ENCODE measurements at places on chromosomes 7 and 10.

GRCh38 chr7:51455513-51455912, 138.9 kb upstream of the COBL start:
- DNase-seq, result no peak

DNA sequence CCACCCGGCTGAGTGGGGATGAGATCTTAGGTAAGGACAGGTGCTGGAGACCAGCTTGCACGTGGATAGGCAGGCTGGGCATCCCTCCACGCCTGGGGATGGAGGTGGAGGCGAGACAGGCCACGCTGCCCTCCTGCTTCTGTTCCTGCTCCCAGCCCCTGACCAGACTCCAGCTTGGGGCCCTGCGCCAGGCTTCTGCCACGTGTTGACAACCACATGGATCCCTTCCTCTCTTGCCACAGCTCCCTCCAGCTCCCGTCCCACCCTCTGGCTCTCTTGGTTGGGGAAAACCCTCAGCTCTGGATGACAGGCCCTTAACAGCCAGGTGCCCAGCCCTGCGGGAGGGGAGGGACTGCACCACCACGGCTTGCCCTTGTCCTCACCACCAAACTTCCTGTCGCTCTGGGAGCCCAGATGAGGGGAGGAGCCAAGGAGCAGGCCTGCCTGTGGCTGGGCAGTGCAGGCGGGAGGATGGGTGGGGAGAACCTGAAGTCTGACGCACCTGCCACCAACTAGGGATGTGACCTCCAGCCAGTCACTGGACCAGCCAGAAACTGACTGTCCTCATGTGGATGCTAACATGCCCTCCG, 36.0 kb downstream of the KCNH2 start:
- DNase-seq, result no peak

- no peak for DNase-seq
Observed at GRCh38 chr10:77836299-77836820, 90.2 kb downstream of the DLG5 start.

DNA sequence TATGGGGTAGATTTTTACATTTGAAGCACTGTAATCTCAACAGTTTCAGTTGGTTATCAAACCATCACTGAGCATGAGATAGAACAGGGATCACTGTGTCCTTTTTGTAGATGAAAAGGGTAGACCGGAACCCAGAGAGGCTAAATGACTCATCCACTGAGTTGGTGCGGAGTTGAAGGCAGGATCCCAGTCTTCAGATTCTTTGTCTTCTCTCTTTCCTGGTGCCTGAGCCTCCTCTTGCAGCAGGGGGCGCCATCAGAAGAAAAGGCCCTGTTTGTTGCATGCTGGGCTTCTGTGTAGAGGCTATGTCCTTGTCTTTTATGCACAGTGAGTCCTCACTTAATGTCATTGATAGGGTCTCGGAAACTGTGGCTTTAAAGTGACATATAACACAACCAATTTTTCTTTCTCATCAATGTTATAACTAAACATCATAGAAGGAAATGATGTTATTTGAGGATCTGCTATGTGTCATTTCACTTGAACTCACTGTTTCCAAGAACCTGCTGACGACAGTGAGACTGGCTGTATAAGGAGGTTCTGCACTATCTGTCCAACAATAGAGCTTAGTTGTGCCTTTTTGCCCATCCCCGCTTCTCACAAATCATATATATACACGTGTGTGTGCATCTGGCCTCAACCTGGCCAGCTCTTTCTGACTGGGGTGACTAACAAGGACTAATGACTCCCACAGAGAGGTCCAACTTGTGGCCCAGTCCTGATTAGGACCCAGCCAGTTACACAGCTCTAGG, 14.3 kb downstream of the ZNF282 start:
- DNase-seq, result peak; percentile 96

DNA sequence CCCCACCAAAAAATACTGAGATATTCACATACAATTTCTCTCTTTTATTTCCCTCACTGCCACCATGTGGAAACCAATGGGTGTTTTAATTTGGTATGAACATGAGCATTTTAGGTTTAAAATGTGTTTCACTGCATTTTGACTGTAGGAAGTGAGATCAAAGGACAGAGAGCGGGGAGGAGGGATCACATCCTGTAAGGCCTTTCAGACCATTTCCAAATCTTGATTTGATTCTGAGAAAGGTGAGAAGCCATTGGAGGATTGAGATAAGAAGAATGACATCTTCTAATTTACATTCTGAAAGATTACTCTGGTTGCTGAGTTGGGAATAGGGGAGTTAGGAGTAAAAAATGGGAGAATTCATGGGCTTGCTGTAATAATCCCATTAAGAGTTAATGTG, 42.5 kb downstream of the GPR141 start:
- DNase-seq, result no peak

DNA sequence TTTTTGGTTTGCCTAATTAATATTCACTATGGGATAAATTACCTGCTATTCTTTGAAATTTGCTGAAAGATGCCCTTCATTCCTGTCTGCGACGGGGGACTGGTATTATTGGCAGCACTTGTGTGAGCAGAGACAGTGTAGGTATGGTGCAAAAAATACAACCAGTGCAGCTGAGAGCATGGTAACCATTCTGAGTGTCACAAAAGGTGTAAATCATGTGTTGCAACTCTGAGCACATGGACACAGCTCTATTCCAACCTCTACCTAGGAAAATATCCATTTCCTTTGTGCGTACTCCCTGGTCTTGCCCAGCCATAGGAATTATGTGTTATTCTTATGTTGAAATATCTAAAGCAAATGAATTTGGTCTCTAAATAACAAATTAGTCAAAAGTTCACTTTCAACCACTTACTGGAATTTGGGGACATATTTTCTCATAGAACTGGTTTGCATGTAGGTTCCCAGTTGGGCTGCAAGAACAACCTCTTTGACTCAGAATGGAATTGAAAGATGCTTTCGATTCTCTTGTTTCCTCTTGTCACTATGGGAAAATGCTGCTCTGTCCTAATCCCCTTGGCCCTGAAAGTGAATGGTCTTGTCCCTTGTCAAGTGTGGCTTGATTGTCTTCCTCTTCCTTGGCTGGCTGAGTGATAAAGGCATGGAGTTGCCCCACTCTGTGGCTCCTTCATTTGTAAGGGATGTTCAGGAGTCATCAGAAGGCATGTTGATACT, 57.0 kb downstream of the CELF2 start:
- no peak for DNase-seq

- DNase-seq, result no peak
Observed at GRCh38 chr10:56116684-56117083, 244.4 kb downstream of the ZWINT start.

GRCh38 chr10:133231946-133232574, 2.0 kb downstream of the UTF1 start:
- no peak for DNase-seq

- DNase-seq, result no peak
Observed at GRCh38 chr7:50528266-50529092, 36.7 kb downstream of the DDC start.

All from COLO829 (cell line).